ENCODE measurements at places on chromosomes 4 and X.

GRCh38 chr4:32396507-32397070 lies 1676.4 kb downstream of the PCDH7 start:
- DNase-seq, result no peak

GRCh38 chr4:23245203-23245832 lies 552.6 kb downstream of the GBA3 start:
- DNase-seq, result no peak

DNA sequence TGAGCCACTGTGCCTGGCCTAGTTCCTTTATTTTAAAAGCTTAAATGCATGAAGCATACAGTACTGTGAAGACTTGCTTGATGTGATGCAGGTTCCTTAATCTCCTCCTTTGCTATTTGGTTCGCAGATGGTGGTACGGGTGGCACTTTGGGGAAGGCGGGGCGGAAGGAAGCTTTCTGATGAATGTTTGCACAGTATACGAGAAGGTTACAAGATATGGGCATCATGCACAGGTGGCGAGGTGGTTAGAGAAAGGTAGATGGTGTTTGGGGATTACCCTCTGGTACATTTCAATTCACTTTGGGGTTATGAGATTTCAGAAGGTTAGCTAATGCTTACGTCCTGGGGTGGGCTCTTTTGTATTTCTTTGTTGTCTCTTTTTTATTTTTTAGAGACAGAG lies 17.2 kb downstream of the RHOH start:
- DNase-seq, result no peak

- no peak for DNase-seq
These were observed 34.2 kb downstream of the BCOR start for GRCh38 chrX:40063555-40063954.

DNA sequence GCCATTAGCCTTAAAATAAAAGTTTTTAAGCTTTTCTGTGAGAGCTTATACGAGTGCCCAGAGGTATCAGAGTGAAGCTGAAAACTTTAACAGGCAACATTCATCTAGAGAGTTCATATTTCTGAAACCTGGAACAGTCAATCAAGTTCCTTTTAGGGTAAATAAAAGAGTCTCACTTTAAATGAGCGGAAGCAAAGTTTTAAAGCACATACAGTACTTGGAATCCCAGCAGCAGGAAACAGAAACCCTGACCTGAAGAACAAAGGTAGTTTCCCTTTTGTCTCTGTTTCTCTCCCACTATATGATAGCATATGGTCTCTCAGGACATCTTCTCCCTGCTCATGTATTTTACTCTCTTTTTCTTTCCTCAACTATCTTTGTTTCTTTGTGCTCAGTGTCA lies 153.0 kb downstream of the ASB9 start:
- no peak for DNase-seq

DNA sequence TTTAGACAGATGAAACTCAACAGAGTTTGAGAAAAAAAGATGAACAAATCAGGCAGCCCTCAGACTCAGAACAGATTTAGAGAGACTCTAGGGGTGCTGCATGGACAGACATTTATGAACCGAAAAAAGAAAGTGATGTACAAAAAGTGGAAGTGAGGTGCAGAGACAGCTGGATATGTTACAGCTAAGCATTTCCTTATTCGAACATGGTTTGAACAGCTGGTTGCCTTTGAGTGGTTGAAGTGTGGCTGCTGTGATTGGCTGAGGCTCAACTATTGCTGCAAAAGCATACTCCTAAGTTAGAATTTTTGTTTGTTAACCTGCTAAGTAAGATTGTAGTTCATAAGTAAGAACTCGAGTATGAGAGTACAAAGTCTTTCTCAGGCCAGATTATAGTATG lies 331.5 kb upstream of the PABPC4L start:
- DNase-seq, result no peak

GRCh38 chr4:150126201-150126863 lies 48.1 kb downstream of the DCLK2 start:
- no peak for DNase-seq

GRCh38 chr4:93775551-93775950 lies 53.0 kb upstream of the ATOH1 start:
- DNase-seq, result no peak

DNA sequence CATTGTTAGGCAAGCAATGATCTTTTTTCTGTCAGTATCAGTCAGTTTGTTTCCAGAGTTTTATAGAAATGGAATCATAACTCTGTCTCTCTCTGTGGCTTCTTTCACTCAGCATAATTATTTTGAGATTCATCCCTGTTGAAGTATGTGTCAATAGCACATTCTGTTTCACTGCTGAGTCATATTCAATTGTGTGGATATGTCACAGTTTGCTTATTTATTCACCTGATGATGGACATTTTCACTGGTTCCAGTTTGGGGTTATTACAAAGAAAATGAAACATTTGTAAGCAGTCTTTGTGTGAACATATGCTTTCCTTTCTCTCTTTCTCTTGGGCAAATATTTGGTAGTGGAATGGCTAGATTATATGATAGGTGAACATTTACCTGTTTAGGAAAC lies 10.2 kb upstream of the ZNF718 start:
- no peak for DNase-seq

- DNase-seq, result no peak
These were observed 27.7 kb downstream of the FGF5 start for GRCh38 chr4:80294206-80294605.

- no peak for DNase-seq
These were observed 204.3 kb downstream of the AFAP1 start for GRCh38 chr4:7735395-7735794.

- DNase-seq, result peak; percentile 49
These were observed 38.1 kb upstream of the ATXN3L start for GRCh38 chrX:13357925-13358324.

- no peak for DNase-seq
These were observed 409.2 kb upstream of the FGF13 start for GRCh38 chrX:139120760-139121159.

DNA sequence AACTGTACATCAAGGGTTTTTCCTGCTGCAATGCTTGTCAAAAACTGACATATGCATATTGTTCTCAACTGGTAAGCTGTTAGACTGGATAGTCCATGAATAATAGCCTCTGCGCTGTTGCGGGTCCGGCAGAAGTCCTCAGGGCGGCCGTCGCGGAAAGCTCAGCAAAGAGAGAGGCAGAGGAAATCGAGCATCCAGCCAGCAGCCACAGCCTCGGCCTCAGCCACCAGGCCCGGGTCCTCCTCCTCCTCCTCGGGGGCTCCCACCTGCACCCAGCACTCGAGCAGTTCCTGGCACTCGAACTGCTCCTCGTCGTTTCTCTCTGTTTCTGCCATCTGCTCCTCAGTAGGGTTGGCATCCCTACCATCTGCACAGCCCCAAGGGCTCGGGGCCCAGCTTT lies 53.7 kb downstream of the UPRT start:
- DNase-seq, result no peak

GRCh38 chrX:154515090-154515965 lies 704 bp downstream of the FAM3A start:
- DNase-seq, result peak; percentile 19

DNA sequence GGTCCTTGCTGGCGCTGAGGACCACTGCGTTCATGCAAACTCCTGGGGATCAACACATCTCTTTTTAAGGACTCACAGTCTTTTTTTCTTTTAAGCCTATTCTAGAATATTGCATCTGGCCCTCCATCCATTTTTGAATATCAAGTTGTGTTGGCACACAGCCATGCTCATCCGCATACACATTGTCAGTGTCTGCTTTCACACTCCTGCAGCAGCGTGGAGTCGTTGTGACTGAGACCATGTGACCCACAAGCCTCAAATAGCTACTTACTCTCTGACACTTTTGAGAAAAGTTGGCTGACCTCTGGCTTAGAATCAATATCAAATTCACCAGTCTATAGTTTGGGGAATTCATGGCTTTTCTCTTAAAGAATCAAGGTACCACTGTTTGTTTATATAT lies 191.8 kb upstream of the S100G start:
- no peak for DNase-seq

Data from NCI-H1105 (cell line).